ENCODE measurements at places on chromosomes 7 and 10.

DNA sequence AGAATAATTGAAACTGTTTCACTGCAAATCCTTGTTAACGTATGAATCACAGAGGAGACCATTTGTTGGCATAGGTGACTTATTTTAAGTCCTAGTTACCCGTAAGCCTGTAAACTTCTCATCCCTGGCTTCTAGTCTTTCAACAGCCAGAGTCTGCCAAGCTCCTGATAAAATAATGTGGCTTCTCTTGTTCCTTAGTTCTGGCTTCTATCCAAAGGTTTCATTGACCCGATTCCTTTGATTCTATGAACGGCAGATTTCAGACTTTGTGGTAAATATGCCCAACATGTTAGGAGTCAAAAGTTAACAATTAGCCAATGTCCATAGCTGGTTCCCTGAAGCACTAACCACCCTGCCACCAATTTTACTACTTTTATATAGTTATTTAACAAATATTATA, 23.3 kb downstream of the DNAH11 start:
- DNase-seq = no peak

- DNase-seq = no peak
These were observed 308.5 kb downstream of the EXOC4 start for GRCh38 chr7:133561396-133561795.

GRCh38 chr7:16078076-16078952, 343.0 kb downstream of the CRPPA start:
- no peak for DNase-seq

DNA sequence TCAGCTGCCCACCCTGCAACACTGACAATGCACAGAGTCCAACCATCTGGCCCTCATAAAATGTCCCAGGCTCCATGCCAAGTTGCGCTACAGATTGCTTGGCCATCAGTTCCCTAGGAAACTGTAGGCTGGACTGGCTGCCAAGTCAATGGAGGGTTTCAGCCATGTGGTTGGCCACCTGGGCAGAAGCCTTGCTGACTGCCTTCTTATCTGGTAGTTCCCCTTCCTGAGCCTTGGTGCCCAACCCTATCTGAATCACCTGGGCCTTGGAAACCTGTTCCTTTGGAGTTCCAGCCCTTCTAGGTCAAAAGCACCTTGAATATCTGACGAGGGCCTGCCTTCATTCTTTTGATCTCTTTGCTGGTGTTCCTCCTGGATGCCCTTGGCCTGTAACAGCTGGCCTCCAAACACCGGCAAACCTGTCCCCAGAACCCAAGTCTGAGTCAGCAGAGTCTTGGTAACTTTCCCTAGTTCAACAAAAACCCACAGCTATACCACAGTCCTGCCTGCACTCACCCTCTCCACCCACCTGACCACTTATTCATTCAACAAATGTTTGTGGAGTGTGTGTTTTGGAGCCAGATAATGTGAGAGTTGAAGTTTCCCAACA, 37.4 kb upstream of the KDM7A start:
- no peak for DNase-seq

Measured in NCI-H187 (cell line).